Stomach (tissue), 19 donors: ENCODE measurements at places on chromosomes 5 and 9. TPM values are rescaled to one million over a fixed set of nuclear protein-coding genes. Genes with fewer than 3 reads are reported as not detected.

SPATA31D4 gene
- total RNA-seq = not detected

- no peak for DNase-seq
Measured at GRCh38 chr9:79759460-79759859, 187.7 kb downstream of the TLE4 start.

DNA sequence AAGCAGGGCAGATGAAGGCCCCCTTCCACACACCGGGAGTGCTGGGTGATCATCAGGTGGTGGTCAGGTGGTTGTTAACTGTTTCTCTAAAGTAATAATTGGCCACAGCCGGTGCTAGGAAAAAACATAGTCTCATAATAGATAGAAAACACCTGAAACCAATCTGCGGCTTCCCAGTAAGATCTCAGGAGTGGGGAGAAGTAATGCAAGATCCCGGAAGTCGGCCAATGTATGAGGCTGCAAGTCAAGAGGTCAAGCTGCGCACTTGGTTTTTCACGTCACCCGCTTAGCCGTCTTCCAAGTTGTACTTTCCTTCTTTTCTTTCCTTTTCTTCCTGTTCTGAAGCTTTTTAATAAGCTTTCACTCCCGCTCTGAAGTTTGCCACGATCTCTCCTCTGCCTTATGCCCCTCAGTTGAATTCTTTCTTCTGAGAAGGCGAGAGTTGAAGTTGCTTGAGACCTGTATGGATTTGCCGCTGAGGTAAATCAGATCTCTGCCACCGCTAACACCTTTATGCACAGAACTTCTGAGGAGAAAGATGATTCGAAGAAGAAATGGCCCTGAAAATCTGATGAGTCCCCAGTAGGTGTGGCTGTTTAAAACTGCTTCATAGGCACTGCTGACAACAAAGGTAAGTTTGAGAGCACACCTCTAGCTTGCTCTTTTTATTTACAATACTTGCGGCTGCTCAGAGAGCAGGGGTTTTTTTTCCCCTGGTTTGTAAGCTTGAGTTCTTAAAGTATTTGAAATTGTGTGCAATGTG, 406.6 kb downstream of the FAM170A start:
- DNase-seq = no peak

DNA sequence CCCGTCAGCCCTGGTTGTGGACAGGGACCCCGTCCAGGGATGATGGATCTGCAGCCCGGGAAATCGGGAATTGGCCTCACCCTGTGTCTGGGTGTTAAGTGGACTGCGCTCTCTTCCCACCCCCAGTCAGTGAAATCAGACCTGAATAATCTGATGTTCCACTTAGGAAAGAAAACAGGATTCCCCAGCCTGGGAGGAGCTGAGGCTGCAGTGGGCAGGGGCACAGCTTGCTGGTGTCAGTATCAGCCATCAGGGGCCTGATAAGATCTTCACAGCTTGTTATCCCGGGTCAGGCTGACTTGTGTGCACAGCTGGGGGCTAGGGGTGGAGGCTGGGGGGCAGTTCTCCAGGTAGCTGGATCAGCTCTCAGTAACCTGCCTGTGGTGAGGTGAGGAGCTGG, 29.1 kb downstream of the LMX1B start:
- no peak for DNase-seq

DNA sequence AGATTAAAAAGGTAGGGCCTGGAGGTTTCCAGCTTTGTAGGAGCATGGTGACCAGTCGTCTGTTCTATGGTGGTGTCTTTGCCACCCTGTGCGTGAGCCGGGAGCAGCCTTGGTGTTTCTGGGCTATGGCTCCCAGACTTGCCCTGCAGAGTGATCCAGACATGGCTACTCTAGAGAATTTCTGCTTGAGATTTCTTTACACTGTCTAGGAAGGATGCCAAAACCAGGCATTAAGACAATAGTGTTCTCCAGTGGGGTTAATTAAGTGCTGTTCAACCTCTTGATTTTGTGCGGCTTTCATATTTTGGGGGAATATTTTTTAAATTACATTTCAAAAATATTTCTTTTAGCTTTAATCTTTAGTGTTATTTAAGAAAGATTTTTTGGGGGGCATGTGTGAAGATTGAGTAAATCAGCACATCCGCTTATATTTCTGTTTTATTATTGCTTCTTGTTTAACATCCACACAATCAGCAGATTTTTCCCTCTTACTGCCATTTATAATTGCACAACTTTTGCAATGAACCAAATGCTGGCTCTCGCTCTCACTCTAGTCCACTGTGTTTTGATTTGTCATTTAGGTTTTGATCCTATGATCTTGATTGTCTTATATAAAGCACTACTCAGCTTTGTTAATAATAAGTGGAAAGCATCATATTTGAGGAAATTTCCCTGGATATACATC, 110.5 kb downstream of the RASGRF2 start:
- no peak for DNase-seq

DNA sequence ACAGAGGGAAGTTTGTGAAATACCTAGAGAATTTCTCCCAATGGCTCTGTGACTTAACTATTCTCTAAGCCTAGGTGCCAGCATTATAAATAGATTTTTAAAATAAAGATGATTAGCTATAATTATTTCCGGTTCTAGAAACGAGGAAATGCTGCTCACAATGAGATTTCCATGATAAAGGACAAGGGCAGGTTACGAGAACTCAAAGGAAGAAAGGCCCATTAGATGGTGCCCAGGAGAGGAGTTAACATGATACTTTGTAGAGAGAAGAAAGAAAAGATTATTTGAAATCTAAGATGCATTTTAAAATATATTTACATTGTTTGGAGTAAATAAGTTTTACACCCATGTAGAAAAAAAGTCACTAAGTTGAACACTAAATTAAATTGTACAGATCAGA, 538.3 kb upstream of the PTGER4 start:
- DNase-seq = no peak

GRCh38 chr9:94911211-94911610, 184.7 kb downstream of the AOPEP start:
- no peak for DNase-seq

DNA sequence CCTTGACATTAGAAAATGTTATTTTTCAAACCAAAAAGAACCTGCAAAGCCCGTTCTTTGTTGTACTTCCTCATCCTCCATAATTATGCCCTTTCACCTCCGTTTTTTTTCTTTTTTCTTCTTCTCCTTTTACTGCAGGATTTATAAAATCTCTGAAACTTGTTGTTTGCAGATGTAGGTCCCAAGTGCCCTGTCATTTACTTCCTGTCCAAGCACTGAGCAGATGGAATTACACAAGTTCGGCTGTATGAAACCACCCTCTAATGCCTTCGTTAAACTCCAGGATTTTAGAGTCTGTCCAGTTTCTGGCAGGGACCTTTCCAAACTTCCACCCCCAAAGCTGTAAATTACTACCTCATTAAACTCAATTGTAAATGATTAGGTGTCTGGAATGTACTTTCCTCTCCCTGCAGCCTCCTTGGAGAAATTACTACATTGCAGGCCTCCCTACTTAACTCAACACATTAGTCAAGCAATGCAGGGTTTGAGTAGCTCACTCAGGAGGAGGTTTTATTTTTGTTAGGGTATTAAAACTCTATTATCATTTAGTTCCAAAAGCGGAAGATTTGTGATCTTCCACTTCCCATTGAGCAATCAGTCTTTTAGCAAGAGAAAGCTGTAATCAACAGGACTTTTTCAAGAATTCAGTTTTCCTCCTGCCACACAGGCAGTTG, 125.6 kb upstream of the LPAR1 start:
- no peak for DNase-seq
